ENCODE measurements at places on chromosomes 2 and 18.

DNA sequence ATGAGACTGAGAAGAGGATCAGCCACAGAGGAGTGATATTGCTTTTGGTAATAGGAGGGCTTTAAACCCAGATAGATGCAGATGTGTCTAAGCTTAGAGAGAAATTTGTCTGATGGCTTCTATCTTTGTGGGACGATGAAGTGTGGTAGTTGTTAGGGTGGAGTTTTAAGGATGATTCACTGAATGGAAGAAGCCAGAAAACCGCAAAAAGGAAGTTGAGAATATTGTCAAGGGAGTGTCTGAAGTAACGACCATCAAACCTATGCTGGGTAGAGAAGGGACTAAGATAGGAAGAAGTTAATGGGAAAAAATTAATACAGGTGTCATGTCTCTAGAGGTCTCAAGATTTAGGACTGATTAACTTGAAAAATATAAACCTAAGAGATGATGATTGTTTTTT is 195.6 kb upstream of the MC4R start:
- no peak for DNase-seq

GRCh38 chr2:8343031-8343430 is 338.8 kb upstream of the ID2 start:
- no peak for DNase-seq

DNA sequence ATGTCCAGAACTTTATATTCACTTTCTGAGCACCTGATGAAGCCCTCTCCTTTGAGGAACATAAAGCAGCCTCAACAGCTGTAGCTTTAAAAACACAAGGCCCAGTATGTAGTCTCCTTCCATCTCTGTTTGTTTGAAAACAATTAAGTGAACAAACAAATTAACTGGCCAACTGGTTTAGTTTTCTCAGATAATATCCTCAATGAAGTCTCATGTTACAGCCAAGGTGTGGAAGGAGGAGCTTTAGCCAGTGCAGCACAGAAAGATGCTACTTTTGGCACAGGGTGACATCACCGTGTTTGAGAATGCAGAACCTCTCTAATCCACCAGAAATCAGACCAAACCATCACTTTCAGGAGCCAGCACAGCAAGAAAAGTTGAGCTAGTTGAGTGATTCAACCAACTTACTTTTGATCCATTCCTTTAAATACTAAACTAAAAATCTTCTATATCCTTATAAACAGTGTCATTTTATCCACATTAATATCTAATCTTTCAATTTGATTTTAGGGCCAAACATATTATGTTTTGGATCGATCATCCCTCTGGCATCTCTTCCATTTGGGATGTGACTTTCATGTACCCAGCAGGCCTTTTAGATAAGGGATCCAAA is 488.7 kb downstream of the ARHGAP15 start:
- peak; percentile 5 for DNase-seq

- DNase-seq, result peak; percentile 52
These were observed 59.4 kb downstream of the NEDD4L start for GRCh38 chr18:58103339-58103985.

DNA sequence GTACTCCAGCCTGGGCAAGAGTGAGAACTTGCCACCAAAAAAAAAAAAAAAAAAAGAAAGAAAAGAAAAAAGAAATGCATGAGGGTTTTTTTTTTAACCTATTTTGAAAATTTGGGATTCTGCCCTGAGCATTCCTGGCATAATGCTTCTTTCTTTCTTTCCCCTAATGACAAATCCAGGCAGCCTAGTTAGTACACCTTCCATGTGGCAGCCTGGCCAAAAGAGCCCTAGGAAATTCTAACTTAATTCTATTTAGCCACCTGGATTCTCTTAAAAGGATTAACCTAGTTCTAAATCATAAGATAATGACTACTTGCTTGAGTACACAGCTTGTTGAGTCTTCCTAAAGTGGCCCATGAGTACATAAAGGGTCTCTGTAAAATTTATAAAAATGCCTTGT is 160.1 kb downstream of the THADA start:
- DNase-seq, result peak; percentile 95

- DNase-seq, result no peak
These were observed 25.0 kb downstream of the CYBRD1 start for GRCh38 chr2:171547256-171547655.

DNA sequence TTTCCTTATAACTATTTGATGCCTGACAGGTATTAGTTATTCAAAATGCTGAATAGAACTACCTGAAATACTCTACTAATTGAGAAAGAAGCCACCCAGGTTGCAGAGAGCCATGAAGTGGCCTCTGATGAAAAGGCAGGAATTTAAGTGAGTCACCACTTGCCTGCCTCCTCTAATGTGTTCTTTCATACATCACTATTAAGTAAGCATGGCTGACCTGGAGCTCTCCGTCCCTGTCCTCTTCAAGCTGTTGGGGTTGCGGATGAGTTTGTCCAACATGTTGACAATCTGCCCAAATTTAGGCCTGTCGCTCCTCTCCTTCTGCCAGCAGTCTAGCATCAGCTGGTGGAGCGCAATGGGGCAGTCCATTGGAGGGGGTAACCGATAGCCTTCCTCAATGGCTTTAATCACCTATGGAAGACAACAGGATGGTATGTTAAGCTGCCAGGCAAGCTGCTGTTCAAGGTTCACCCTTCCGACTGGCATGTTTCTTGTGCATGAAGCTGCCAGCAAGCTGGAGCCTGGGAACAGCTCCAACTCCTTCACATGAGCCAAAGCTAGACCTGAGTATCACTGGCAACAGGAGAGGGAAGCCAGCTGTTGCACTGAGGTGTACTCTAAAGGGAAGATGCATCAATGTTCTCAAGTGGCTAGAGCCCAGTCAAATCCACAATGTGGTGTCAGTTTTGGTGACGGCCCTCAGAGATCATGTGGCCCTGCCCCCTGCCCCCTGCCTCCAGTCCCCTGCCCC is 142.2 kb downstream of the EPHA4 start:
- no peak for DNase-seq

- no peak for DNase-seq
These were observed 927.5 kb upstream of the VRK2 start for GRCh38 chr2:57119141-57119540.

DNA sequence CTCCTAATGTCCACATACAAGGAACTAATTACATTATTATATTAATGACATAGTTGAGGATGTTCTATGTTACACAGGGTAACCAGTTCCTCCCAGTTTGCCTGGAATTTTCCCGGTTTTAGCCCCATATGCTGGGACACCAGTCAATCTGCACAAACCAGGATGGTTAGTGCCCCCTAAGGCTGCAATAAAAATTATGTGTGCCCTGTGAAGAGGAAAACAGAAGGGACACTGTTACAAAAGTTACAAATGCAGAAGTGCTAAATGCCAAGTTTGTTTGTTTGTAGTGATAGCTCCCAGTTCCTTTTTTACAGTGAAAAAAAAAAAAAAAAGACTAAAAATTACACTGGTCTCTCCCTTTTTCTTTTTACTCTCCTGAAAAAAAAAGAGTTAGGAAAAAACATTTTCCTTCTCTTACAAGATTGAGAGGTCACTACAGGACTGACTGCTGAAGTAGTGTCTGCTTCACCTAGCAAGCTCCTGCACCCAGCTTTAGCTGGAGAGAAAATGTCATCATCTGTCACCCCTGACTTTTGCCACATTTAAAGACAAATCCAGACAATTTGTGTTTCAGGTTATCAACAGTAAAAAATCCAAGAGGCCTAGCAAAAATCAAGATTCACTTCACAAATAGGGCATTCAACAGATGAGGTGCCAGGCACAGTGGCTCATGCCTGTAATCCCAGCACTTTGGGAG is 3.2 kb downstream of the ANKRD44 start:
- no peak for DNase-seq

GRCh38 chr2:156541229-156541628 is 105.0 kb downstream of the GPD2 start:
- no peak for DNase-seq

DNA sequence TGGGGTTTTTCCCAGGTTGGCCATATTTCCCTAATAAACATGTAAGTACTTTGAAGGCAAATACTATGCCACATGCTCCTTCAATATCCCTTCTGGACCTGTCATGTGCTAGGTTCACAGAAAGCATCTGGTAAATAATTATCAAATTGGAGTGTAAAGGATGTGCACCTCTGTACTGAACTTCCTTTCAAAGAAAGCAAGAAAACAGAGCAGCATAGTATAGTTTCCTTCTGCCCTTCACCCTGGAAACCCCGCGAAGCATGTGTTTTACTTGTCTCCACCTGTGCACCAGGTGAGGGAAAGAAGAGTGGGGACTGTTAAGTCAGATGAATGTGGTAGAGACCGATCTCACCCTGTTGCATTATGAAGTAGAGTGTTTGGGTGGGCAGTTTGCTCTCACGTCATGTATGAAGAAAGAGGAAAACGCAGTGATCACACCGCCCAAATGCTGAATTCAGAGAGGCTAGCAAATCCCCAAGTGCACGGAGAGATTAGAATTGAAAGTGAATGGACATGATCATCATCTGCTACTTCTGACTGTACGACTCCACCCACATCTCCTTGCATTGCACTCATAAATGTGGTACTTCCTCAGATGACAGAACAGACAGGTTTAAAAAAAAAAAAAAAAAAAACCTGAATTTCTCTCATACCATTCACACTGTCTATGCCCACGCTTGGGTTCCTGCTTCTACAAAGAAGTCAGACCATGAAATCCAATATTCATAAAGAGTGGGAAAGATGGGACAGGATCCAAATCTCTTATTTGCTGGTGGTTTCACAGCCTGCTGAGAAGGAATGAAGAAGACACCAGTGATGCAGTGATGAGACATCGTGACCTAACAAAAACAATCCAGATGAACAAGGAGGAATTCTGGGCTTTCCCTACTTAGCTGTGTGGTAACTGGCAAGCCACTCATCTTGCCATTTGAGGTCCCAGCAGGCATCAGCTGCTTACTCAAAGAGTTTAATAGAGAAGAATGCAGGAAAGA is 448.6 kb downstream of the BCL11A start:
- DNase-seq, result no peak

GRCh38 chr2:24082787-24083566 is 1.7 kb downstream of the TP53I3 start:
- DNase-seq, result no peak

- DNase-seq, result no peak
These were observed 406.1 kb upstream of the NRP2 start for GRCh38 chr2:205276116-205276777.

DNA sequence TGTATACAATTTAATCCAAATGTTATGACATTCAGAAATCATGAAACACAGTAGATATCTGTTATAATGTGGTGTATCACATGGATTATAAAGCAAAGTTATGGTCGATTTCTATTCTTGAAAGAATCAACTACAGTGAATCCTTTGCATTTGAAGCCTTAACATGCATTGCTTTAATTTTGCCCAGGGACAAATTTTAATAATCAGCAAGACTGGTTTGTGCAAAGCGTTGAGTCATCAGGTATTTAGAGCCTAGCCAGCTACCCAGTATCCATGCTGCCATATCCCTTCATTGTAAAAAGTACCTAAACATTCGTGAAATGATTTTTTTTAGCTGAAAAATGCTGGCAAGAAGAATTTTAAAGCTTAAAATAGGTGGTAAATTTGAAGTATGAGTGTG is 8.9 kb upstream of the SPDYA start:
- no peak for DNase-seq

GRCh38 chr2:6814312-6814711 is 51.4 kb downstream of the CMPK2 start:
- no peak for DNase-seq

- no peak for DNase-seq
These were observed 172.4 kb downstream of the DDX1 start for GRCh38 chr2:15763822-15764682.

- DNase-seq, result no peak
These were observed 110.7 kb downstream of the ZEB2 start for GRCh38 chr2:144409241-144409640.

GRCh38 chr2:47195148-47195547 is 40.0 kb upstream of the STPG4 start:
- DNase-seq, result no peak

GRCh38 chr2:29323961-29324360 is 208.7 kb downstream of the CLIP4 start:
- DNase-seq, result no peak
